ENCODE measurements at places on chromosomes 2 and 18.

GRCh38 chr18:34771958-34772357, 61.9 kb downstream of the DTNA start:
- no peak for DNase-seq

DNA sequence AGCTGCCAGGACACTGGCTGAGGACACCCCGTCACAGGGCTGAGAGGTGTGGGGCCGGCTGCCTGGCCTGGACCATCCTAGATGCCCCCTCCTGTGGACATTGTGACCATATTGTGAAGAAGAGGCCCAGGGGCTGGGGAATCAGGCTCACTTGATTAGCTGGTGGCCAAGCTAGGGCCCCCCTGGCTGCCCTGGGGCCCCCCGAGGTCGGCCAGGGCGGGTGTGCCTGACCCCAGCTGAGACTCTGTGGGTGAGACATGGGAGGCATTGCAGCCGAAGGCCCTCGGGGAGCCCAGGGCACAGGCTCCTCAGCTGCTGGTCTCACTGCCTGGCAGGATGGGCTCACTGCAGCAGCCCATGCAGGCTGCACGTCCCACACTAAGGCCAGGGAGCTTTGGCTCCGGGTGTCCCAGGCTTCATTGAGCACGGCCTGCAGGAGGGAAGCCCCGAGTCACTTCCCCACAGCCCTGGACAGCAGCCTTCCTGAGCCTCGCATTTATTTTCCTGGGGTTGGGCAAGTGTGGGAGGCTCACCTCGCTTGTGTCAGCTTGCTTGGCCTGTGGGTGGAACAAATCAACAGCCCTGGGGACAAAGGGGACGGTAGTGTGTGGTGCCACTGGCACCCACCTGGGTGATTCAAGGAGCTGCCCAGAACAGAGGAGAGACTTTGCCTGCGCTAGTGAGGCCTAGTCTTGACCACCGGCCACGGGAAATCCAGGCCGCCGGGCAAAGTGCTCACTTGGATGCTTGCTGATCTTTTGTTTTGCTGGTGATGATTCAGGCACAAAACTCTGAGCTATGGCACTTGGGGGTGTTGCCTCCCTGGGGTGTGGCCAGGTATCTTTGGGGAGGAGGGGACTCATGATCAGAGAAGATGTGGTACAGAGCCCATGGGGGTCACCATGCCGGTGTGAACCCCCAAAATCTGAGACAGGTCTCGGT, 1.3 kb downstream of the GAL3ST2 start:
- DNase-seq, result no peak

GRCh38 chr2:2830576-2830975, 499.5 kb upstream of the MYT1L start:
- DNase-seq, result no peak

GRCh38 chr18:63339920-63340484, 20.4 kb upstream of the BCL2 start:
- DNase-seq, result no peak

GRCh38 chr2:218405086-218405745, 5.5 kb downstream of the CTDSP1 start:
- no peak for DNase-seq

DNA sequence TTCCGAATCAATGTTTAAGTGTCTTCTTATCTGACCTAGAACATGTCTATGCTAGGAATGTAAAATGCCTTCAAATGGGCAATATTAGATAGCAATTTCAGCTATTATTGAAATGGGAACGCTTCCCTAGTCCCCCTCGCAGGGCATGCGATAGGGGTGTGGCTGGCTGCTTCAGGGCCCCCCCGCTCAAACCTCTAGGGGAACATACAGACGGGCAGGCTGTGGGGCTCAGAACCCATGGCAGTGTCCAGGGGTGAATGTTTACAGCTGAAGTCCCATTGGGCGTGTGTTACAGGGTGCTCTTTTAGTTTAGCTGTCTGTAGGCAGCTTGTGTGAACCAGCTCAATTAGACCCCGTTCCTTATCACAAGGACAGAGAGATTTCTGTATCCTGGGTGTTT, 315.9 kb downstream of the DSEL start:
- no peak for DNase-seq

GRCh38 chr2:95342556-95343320, 45.6 kb downstream of the KCNIP3 start:
- no peak for DNase-seq
